Activated CD4-positive, alpha-beta T cell treated with anti-CD3 and anti-CD28 coated beads for 1 hour (primary cell): ENCODE measurements at places on chromosomes 12 and 14.

DNA sequence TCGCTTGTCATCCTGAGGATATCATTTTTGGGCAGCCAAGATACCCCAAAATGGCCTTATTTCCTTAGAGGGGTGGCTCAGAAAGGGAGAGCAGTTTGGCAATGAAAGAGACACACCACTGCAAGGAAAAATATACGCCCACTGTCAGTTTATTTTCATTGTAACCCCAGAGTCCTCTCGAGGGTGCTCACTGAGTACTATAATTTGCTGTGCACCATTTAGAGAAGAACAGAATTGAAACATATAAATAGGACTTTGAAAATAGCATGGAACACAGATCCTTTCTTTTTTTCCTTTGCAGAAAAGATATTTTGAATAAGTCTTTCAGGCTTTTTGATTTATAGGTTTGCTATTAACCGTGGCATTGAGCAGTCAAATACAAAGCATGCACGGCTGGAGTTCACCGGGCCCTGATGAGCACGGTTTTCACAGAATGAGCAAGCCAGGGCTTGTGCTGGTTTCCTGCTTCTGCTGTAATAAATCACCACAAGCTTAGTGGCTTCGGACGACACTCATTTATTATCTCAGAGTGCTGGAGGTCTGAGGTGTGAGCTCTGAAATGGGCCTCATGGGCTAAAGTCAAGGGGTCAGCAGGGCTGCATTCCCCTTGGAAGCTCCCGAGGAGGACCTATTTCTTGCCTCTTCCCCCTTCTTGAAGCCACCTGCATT is 152.3 kb downstream of the ZNF664 start:
- no peak for DNase-seq

GRCh38 chr14:105978618-105979295 is 452.4 kb downstream of the TMEM121 start:
- DNase-seq, result no peak

DNA sequence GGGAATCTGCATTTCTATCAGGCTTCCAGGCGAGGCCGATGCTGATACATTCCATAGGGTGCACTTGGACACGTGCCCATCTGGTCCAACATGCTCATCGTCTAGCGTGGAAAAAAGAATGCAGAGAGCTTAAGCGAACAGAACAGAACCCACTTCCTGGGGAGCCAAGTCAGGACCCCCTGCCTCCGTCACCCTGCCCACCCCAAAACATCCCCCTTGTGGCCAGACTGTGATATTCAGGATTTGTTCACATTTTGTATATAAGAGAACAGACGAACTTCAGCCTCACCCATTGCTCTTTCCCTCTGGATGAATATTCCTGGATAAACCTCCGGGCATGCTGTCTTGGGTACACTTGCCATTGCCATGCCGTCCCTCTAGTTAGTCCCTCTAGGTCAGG is 4.3 kb upstream of the PIWIL1 start:
- no peak for DNase-seq

DNA sequence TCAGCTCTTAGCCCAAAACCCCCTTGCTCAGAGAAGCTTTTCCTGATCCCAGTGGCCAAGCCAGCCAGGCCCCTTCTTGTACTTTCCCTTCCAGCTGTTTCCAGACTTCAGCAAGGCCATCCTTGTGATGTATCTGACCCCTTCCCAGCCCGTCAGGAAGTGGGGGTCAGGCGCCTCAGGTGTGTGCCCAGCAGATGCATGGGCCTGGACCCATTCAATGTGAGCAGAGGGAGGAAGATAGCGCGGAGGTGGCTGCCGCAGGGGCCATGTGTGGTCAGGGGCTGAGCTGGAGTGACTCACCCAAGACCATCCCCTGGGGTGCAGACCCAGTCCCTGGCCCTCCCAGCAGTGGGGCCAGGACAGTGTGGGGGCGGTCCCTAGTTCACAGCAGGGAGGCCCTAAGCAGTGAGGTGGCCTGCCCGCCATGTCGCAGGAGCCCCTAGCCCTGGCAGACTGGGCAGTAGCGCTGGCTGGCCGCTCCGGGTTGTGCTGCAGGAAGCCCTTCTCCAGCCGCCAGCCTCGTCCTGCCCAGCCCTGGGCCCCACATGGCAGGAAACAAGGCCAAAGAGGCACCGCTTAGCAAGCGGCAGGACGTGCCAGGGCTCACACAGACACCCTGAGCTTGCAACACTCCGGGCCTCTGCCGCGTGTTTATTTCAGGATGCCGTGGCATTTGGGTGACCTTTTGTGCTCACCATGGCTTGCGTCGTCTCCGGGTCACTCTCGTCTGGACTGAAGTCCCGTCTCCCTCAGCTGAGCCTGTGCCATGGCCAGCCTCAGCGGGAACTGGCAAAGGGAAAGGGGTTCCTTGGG is 12.0 kb downstream of the ADSS1 start:
- no peak for DNase-seq

DNA sequence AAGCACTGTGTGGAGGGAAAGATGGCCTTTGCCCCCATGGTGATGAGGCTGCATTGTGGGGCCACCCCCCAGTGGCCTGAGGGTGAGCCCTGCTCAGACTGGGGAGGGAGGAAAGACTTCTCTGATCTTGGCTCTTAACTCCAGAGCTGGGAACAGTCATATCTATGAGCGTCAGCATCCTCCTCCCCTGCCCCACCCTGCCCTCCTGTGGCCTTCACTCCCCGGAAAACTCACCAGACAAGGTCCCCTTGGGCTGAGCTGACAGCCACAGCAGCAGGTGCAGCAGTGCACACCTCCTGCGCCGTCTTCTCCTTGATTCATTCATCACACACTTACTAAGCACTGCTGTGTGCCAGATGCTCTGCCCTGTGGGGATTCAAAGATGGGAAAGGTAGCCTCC is 98.8 kb downstream of the B4GALNT3 start:
- no peak for DNase-seq

- DNase-seq, result no peak
These were observed 5.7 kb upstream of the SYNE3 start for GRCh38 chr14:95522116-95522515.

DNA sequence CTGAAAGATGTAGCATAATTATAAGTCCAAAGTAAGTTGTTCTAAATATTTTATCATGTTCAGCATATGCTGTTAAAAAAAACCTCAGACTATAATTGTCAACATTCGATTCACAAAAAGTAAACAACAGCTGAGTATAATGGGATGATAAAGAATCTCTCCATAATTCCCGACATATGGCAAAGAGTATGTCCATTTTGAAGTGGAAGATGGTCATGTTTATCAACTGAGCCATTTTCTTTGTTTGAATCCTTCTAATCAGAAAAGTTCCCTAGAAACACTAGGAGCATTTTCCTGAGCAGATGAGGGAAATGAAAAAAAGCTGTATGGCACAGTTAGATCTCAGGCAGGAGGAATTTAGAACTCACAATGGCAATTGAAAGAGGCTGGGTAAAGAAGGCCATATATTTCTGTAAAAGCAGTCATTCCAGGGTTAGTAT is 192.1 kb upstream of the AMIGO2 start:
- DNase-seq, result no peak

DNA sequence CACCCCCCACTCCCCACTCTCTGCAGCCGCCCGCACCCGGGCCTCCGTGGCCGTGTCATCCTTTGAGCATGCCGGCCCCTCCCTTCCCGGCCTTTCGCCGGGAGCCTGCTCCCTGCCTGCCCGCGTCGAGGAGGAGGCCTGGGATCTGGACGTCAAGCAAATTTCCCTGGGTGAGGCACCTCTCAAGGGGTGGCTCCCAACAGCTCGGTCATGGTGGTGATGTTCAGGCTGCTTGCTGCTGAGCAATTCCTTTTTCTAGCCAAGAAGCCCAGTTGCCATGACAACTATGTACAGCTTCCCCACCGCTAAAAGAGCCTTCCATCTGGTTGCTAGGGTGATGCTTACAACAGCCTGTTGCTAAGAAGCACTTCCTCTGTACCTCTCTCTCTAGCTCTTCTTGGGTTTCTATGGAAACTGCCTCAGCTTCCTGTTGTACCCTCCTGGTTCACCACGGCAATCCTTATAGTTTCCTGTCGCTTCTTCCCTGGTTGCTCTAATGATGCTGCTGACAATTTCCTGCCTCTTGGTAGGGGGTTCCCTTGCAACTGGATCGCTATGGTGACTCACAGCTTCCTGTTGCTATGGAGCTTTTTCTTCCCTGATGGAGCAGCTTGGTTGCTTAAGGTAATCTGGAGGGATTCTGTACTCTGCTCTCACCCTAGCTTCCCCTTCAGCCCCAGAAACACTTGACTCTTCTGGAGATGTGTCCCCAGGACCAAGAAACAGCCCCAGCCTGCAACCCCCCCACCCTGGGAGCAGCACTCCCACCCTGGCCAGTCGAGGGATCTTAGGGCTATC is 11.0 kb downstream of the ZNF219 start:
- peak; percentile 44 for DNase-seq

DNA sequence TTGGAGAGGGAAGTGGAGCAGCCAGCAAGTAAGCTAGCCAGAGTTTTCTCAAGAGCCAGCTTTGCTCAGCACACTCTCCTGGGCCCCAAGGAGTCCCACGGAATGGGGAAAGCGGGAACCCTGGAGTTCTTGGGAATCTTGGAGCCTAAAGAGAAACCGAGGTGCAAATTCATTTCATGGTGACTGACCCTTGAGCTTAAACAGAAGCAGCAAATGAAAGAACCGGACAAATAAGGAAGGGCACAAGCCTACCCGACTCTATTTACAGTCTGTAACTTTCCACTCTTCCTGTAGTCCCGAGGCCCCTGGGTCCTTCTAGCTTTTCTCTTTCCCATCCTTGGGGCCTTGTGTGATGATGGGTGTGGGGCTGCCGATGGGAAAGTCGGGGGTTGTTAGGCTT is 18.1 kb upstream of the TIGAR start:
- no peak for DNase-seq

- no peak for DNase-seq
These were observed 27.9 kb downstream of the BCL2L14 start for GRCh38 chr12:12098691-12099015.

GRCh38 chr12:75041472-75041871 is 168.2 kb downstream of the KCNC2 start:
- DNase-seq, result no peak
